GM12878 (cell line): ENCODE measurements at places on chromosomes 6 and 20. TPM values are rescaled to one million over a fixed set of nuclear protein-coding genes. Genes with fewer than 3 reads are reported as not detected.

DNA sequence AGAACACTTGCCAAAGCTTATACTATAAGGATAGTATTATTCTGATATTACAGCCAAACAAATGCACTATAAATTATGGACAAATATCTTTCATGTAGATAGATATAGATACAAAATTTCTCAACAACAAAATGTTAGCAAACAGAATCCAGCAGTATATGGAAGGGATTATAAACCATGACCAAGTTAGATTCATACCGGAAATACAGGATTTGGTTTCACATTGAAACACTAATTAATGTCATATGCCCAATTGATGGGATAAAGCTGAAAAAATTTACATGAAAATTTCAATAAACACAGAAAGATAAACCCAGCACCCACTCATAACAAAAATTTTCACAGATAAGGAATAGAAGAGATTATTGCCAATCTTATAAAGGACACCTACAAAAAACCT, 770.3 kb upstream of the SLC35B3 start:
- DNase-seq, result no peak

DNA sequence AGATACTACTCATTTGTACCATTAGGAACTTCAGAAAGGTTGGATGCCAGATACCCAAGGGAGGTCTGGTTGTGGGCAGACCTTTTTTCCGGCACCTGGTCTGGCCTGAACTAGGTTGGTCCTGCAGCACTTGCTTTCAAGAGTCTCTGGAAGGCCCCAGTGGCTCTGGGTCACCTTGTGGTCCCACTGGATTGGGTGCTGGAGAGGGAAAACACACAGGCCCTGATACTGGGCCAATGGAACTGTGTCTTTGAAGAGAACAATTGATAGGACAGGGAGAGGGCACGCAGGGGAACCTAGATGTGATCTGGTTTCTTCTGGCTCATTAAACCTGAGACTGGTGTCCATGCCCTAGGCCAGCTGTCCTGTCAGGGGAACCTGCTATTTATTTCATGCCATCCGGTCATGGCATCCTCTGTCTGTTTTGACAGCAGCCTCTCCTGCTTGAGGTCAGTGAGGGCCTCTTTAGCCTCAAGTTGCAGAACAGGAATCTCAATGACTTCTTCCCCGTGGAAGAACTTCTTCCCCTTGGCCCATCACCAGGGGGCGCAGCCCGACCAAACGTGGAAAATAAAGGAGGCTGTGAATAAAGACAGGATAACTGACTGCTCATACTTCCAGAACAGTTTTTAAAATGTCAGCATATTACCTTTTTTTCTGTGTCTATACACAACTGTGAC, 25.0 kb downstream of the TAF8 start:
- no peak for DNase-seq

DNA sequence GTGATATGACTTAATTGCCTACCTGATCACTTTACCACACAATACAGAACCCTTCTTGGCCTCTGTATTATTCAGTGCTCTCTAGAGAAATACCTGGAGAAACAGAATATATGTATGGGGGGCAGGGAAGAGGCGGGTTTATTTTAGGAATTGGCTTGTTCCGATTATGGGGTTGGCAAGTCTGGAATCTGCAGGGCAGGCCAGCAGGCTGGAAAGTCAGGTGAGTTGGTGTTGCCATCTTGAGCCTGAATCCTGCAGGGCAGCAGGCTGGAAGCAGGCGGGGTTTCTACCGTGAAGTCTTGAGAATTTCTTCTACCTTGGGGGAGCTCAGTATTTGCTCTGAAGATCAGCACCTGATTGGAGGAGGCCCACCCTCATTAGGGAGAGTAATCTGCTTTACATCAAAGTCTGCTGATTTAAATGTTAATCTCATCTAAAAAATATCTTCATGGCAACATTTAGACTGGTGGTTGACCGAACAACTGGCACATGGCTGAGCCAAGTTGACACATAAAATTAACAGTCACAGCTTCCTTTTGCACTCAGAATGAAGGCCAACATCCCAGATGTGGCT, 193.9 kb downstream of the ZDHHC14 start:
- no peak for DNase-seq

DNA sequence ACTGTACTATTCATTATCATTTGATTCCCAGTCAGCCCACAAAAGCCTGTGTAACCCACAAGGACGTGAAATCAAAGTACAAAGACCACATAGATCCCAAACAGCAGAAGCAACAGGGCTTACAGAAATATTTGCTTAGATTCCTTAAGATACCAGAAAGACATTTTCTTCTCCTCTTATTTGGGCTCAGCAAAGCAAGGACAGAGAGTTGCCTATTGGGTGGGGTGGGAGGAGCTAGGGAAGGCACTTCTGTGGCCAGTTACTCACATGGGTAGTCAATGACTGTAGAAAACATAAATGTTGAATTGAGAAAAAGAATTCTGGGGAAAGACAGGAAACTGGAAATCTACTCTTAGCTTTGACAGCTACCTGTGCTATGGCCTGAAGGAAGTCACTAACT, 19.8 kb downstream of the PDE7B start:
- no peak for DNase-seq

DNA sequence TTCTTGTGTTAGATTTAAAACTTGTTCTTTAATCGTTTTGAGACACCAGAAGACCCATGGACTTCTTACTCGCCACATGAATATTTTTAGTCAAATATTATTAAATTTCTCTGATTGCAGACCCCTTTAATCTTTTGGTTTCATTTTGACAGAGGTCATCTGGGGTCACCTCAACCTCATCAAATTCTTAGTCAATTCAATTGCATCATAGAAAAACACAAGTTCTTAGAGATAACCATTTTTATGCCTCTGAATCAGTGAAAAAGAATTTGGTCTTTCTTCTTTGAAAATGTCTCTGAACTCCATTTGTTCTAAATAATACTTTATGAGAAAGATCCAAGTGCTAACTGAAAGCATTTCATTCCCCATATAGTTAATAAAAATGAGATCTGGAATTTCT, 55.2 kb upstream of the CBLN4 start:
- no peak for DNase-seq

GRCh38 chr6:155693573-155694418, 238.2 kb upstream of the NOX3 start:
- DNase-seq, result no peak

DNA sequence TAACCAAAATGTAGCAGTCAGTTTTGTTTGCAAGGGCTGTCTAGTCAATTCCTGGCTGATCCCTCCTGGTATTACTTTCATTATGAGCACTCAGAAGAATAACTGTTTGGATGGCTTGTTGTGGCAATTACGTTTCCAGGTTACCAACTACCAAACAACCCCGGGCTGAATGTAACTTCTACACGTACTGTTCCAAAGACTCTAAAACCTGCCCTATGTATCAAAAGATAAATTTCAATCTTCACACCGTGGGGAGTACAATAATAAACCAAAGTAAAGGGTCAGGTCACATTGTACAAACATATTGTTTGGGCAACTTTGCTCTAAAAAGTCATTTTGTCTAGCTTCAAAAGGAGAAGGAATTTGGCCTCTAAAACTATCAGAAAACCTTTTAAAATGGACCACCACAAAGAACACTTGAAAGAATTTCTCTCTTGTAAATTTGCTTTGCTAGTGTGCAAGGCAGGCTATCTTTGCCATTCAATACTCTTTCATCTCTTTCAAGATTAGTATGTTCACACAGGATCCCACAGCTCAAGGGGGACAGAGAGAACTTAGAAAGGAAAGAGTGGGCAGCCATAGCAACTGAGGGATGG, 27.6 kb downstream of the DCDC2 start:
- no peak for DNase-seq

DNA sequence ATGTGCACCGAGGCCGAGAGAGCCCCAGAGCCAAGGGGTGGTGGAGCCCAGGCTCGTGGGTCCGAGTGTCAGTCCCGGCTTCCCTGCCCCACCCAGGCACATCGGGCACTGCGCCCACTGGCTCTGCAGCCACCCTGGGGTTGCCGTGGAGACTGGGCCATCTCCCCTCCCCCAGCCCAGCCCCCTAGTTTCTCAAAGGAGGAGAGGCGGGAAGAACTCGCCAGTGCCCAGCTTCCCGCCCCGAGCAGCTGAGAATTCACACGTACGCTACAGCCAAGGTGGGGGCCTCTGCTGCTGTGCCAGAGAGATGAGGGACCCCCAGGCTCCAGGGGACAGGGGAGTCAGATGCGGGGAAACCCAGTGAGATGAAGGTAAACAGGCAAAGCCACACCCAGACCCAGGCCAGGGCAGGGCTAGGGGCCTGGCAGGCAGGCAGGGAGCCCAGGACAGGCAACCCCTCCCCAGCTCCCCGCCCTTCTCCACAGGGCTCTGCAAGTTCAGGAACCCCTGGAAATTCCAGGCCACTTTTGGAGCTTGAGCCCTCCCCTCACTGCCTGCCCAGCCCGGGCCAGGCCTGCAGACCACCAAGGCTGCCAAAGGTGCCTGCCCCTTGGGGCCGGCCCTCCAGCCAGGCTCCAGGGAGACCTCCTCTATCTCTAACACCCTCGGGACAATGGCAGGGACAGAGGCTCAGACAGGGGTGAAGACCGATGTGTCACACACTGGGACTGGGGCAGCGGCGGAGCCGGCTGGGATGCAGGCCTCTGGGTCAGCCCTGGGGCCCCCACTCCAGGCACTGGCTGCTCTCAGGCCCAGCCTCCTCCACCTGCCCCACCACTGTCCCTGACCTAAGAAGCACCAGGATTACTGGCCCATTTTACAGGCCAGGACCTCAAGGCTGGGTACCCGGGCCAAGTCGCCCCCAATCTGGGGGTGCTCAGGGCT, 6.0 kb downstream of the LAMA5 start:
- no peak for DNase-seq

GRCh38 chr6:68427630-68428029, 207.5 kb upstream of the ADGRB3 start:
- DNase-seq, result no peak

DNA sequence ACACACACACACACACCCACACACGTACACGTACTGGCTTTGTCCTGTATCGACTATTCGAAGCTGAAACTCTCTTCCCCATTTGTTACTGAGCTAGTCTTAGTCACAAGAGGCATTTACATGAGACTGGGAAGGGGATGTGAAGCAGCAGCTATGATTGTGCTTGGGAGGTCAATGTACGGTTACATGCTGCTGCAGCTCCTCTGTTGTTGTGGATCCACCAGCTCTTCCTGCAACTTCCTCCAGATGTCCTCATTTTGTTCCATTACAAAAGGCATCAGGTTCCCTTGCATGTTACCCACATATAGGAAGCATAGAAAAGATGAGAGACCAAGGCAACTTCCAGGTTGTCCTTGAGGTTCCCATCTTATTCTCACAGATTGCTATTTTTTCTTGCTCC, 612.4 kb upstream of the IMPG1 start:
- no peak for DNase-seq

GRCh38 chr6:38021029-38021428, 201.5 kb downstream of the ZFAND3 start:
- no peak for DNase-seq

- no peak for DNase-seq
These were observed at the start of gene RIPPLY2 for GRCh38 chr6:83853178-83854000. TSS of gene RIPPLY2 (plus strand) at chr6:83853360. CDS start at chr6:83853417, 57 bp downstream.

- no peak for DNase-seq
These were observed 60.4 kb downstream of the RNF144B start for GRCh38 chr6:18447552-18447951.

GRCh38 chr6:13653296-13653695, 38.2 kb downstream of the NOL7 start:
- no peak for DNase-seq

GRCh38 chr20:38252292-38253288, 7.9 kb downstream of the KIAA1755 start:
- no peak for DNase-seq

DNA sequence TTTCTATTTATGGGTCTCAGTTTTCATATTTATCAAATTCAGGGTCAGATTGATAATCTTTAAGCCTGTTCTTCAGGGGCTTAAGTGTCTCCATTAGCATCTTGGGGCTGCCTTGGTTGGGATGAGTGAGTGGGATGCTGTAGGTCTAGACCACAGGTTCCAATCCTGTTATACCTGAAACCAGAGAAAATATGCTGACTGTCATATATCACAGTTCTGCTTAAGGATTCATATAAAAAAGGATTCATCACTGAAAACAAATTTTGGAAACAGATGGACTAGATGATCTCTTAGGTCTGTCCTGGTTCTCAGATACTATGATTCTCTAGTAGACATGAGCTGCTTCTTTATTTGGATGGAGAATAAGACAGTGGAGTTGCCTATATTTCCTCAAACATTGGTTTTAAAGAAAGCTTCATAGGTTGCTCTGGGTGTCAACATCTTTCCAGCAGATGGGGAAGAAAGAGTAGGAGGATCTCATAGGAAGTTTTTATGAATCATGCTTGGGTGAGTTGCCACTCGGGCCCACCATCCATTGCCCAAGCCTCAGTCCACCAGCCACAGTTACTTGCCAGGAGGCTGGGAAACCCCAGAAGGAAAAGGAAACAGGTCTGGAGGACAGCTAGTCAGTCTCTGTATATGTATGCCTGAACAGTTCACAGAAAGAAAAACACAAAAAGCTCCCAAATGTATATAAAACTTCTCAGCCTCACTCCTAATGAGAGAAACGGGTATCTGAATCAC, 42.9 kb upstream of the MAP7 start:
- no peak for DNase-seq

DNA sequence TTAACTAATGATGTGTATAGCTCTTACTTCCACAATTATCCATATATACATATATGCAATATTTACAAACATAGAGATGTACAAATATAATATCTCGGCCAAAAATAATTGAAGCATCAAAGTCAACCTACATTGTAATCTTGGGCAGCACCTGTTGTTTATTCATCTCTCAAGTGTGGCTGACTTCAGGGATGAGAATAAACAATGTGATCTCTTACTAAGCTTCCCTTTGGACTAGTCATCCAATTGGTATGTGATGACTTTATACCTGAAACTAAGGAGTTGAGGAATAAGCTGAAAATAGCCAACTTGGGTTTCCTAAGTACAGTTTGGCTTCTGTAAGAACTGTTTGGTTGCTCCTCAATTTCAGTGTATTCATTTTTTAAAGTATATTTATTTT, 256.6 kb downstream of the KHDC1L start:
- DNase-seq, result no peak

DNA sequence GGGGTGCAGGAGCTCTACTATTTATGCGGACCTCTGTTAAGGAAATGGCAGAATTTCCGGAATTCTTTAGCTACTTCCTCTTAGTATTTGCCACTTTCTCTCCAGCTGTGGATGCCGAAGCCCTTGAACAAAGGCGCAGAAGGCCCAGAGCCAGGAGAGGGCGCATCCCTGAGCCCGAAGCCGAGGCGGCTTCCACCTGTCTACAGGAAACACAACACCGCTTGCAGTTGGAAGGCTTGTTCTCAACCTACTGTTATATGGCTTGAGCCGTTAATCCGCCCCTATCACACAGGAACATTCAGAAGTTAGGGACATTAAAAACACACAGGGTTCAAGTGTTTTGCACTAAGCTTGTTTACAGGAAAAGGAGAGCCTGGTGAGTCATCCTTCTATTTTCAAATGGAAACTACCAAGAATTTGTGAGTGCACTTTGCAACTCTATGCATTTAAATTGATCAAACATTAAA, 417.1 kb downstream of the BCKDHB start:
- DNase-seq, result no peak

- no peak for DNase-seq
These were observed 41.8 kb upstream of the NNAT start for GRCh38 chr20:37479266-37479665.

- no peak for DNase-seq
These were observed 163.1 kb upstream of the PMEPA1 start for GRCh38 chr20:57872816-57873409.

CYP21A2 gene
- 0.61 and 0.92 TPM in 2 replicates for total RNA-seq

GJA10 gene
- not detected in 2 replicates for total RNA-seq

ADGB gene
- not detected in 2 replicates for total RNA-seq

TRIM40 gene
- total RNA-seq, result not detected in 2 replicates

CCN5 gene
- total RNA-seq, result 0.15 TPM in 1 of 2 replicates, not detected in the other

APOM gene
- 3.8 and 4.1 TPM in 2 replicates for total RNA-seq

TMEM74B gene
- not detected in 2 replicates for total RNA-seq

SLC32A1 gene
- not detected in 2 replicates for total RNA-seq
